ENCODE measurements at places on chromosomes 5 and 9.

DNA sequence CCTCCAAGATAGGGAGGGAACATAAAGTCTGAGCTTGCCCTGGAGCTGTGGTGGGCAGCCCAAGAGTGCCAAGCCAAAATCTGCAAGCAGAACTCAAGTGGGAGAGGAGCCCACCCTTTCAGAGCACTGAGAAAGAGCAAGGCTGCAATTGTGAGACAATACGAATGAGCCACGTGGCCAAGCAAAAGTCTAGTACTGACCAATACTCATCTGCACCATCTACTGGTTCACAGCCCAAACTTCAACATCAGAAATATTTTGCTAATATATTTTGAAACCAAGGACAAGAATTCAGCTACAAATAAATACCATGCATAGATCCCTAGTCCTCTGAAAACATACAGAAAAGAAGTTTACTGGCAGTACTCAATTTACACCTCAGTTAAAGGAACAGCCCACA is 696.2 kb upstream of the COX7C start:
- no peak for DNase-seq

DNA sequence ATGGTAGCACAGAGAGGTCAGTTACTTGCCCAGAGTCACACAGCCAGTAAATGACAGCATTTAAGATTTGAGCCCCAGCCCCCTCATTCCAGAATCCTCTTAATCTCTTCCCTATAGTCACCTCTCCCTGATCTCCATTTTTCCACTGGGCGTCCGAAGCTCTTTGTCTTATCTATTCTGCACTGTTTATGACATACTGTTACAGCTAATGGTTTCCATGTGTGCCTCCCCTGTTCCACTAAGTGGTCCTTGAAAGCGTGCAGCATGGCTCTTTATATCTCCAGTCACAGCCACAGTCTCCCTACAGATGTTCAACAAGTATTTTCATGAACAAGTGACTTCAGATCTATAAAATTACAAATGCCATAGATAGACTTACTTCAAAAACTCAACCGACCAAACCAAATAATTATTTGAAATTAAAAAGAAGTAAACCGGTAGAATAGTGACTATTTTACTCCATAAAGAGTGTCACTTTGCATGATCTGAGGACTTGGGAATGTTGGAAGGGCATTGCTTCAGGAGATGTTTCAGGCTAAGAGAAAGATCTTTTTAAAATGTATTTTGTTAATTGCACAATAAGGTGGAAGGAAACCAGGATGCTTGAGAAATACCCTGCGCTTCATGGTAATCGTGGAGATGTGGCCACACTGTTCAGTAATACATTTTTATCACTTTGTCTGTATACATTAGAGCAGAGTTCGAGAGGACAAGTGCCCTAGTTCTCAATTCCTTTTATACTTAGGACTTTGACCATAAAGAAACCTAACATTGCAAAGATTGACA is 237.2 kb downstream of the FBXL7 start:
- DNase-seq = no peak

- DNase-seq = no peak
Observed at GRCh38 chr9:138009803-138010690, 132.5 kb downstream of the CACNA1B start.

GRCh38 chr5:133741818-133742355 is 129.5 kb upstream of the FSTL4 start:
- DNase-seq = no peak

DNA sequence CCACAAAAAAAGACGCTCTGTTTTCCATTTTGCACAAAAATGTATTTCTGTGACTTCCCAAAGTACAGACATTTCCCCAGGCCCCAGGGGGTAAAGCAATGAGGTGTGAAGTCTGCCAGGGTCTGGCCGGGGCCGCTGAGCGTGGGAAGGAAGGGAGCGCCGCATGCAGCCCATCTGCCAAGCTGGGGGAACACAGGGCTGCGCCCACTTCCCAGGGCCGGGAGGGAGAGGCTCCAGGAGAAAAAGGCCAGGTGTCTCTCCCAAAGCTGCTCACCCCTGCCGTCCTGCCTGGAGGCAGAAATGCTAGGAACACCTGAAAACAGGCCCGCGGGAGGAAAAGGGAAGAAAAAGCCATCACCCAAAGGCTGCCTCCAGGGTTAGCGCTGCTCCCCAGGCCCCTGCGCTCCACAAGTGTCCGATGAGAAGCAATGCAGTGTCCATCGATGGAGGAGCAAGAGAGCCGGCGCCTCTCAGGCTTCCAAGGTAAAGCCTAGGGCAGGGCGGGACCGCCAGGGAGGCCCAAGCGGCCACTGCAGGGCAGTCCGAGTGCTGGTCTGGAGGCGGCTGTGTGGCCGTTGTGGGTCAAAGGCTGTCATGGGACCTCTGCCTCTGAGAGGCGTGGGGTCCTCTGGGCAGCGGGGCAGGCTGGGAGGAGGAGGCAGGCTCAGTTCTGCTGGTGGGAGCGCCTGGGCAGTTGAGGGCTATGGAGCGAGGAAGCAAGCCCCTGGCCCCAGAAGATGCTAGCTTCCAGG is 6.0 kb upstream of the ZDHHC12 start:
- no peak for DNase-seq

DNA sequence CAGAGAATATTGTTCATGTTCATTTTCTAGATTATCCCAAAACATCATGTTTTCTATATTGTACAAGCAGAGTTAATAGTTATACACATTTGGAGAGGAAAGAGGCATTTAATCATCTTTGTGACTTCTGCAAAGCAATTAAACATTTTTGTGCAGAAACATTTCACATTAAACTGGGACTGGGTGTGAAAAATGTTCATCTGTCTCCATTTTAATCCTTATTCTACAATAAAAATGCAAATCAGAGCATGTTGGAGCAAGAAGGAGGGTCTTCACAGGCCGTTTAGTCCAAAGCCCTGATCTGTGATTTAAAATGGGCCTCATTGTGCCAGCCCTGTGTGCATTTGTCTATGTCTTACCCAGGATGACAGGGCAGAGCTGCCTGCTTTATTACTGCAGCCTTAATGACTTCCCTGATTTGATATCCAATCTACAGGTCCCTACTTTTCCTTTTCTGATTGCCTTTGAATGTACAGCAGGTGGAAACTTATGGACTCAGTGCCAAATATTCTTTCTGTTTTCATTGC is 183.5 kb downstream of the CAVIN4 start:
- DNase-seq = no peak

- no peak for DNase-seq
Observed at GRCh38 chr5:10689391-10690081, 71.5 kb downstream of the DAP start.

GRCh38 chr5:17222664-17223063 is 5.2 kb downstream of the BASP1 start:
- no peak for DNase-seq

DNA sequence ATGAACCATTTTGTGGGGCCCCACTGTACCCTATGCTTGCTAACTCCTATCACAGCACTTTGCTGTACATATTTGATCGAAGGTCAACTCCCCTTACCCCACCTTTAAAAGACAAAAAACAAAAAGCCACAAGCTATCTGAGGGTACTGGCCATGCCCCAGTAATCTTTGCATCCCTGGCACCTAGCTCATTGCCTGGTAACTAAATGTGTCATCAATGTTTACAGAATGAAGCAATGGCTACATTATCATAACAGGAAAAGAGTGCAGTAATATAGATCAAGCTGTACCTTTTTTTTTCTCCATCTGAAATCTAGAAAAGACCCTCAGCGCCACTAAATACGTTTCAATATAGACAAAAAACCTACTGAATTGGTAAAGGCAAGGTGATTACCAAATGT is 188.0 kb downstream of the ELAVL2 start:
- no peak for DNase-seq

GRCh38 chr5:41112486-41113455 is 41.6 kb upstream of the MROH2B start:
- DNase-seq = no peak

GRCh38 chr5:151264113-151264512 is 11.1 kb downstream of the GM2A start:
- DNase-seq = no peak

GRCh38 chr5:79990205-79990597 is 861 bp downstream of the MTX3 start:
- no peak for DNase-seq

DNA sequence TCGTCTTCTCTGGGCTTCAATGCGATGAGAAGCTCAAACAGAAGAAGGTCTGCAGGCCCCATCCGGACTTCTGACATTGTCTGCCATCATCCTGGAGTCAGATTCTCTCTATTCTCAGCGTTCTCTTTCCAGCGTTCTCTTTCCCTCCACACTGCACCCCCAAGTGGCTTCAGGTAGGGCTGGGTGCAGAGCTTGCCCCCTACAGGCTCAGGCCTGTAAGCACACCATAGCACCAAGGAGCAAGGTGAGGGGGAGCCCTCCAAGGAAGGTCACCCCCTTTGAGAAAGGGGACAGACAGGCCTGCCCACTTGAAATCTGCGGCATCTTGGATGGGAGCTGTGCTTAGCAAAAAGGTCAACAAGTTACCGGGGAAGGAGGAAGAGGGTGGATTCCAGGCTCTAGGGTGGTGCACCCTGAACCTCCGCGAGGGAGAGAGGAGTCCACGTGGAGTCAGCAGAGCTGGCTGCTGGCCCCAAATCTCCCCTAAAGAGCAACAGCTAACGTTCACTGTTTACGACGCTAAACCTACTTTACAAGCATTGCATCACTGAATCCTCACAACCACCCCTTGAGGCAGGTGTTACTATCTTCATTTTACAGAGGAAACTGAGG is 27.5 kb downstream of the GPX3 start:
- no peak for DNase-seq
